ENCODE measurements at places on chromosomes 5 and 9. TPM values are rescaled to one million over a fixed set of nuclear protein-coding genes. Genes with fewer than 3 reads are reported as not detected.

Gene PCDHB15
- total RNA-seq: 3.2 TPM

Gene UHRF2
- 108 TPM for total RNA-seq

- no peak overlapping the region for H3K27ac ChIP-seq
- DNase-seq: no peak
- no peak overlapping the region for H3K4me3 ChIP-seq
- H3K4me1 ChIP-seq: peaks cover 65% of the 10 kb centered on the region
- peaks cover 7% of the 10 kb centered on the region for H3K36me3 ChIP-seq
Observed at GRCh38 chr9:127539259-127539981, 72.7 kb upstream of the STXBP1 start.

Gene IFNA13
- total RNA-seq: not detected

GRCh38 chr5:77157732-77158532, 52.5 kb upstream of the PDE8B start:
- no peak overlapping the region for H3K4me3 ChIP-seq
- H3K36me3 ChIP-seq: no peaks in the 10 kb centered on the region
- no peaks in the 10 kb centered on the region for H3K27me3 ChIP-seq
- no peak for DNase-seq
- H3K27ac ChIP-seq: no peak overlapping the region

DNA sequence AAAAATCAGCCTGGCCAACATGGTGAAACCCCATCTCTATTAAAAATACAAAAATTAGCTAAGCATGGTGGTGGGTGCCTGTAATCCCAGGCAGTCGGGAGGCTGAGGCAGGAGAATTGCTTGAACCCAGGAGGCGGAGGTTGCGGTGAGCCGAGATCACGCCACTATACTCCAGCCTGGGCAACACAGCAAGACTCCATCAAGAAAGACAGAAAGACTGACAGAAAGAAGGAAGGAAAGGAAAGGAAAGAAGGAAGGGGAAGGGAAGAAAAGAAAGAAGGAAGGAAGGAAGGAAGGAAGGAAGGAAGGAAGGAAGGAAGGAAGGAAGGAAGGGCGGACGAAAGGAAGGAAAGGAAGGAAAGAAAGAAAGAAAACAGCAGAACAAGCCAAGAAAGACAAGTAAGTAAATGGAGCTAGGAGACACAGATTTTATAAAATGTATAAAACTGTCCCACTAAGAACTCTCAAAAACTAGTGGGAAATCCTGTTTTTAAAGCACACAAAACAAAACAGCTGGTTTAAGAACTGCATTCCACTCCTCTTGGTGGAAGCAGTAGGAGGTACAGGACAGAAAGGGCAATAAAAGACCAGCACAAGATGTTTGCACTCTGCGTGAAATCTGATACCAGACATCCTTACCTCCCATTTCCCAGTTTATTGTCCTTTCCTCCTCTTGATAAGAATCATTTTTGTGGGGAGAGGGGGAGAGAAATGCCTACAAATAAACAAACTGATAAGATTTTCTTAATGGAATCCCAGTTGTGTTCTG, 46.7 kb downstream of the MYO10 start:
- peaks cover 18% of the 10 kb centered on the region for H3K4me1 ChIP-seq
- no peak overlapping the region for H3K4me3 ChIP-seq
- no peaks in the 10 kb centered on the region for H3K36me3 ChIP-seq

Gene GTF2H2C
- total RNA-seq: 83.4 TPM
